ENCODE measurements at places on chromosomes 11 and 22. TPM values are rescaled to one million over a fixed set of nuclear protein-coding genes. Genes with fewer than 3 reads are reported as not detected.

Gene C11orf16
- total RNA-seq, result not detected

DNA sequence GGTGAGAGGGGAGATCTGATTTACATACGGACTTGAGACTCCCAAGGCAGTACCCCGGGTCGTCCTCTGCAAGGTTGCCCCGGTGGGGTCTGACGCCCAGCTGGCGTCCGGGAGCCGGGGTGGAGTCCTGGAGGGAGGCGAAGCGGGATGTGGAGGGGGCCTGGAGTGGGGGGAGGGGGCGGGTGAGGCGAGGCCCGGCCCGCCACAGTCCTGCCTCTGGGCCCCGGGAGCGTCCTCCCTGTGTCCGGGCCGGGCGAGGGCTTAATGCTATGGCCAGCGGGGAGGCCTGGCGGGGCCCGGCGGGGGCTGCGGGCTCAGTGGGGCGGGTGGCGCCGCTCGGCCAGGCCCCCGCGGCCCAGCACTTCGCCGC, 2.4 kb upstream of the MYBPC3 start:
- no peak for DNase-seq

GRCh38 chr11:71917646-71918140, 10.7 kb downstream of the XNDC1N start:
- DNase-seq, result no peak

DNA sequence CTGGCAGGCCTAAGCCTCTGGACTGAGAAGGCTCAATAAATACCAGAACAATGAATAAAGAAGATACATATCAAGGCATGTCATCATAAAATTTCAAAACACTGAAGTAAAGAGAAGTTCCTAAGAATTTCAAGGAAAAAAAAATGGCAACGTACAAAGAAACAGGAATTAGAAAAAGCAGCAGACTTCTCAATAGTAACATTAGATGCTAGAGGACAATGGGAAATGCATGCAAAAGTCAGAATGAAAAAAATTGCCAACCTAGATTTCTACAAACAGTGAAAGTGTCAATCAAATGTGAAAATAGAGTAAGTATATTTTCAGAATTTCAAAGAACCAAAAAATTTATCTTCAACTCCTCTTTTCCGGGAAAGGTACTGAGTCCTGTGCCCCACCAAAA, 125.0 kb downstream of the KCNC1 start:
- no peak for DNase-seq

Gene KRTAP5-8
- not detected for total RNA-seq

Gene C11orf21
- 1.9 TPM for total RNA-seq

- no peak for DNase-seq
Observed at GRCh38 chr11:96337541-96338431, 5.2 kb downstream of the MAML2 start.

- no peak for DNase-seq
Observed at GRCh38 chr11:121870206-121871045, 245.6 kb downstream of the BLID start.

Gene RAB39A
- total RNA-seq, result 1.8 TPM

GRCh38 chr22:44389926-44390612, 77.3 kb upstream of the SHISAL1 start:
- DNase-seq, result no peak

All from OCI-LY7 (cell line).